ENCODE measurements at places on chromosomes 16 and 17.

DNA sequence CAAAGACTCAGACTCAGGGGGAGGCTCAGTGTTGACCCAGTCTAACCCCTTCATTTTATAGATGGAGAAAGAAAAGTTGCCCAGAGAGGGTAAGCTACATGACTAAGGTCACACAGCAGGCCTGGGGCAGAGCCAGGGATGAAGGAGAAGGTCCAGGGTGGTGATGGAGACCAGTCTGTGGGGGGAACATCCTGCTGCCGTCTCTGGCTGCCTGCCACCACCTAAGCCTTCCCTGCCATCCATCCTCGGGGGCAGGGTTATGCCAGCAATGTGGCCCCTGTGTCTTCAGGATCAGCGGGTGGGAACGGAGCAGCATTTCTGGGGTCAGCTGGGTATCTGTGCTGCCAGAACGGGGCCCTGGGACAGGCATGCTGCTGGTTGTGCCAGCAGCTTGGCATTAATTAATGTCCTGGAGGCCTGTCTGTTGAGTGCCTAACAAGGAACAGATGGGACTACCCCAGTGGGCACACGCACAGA is 5.5 kb downstream of the DOK4 start:
- no peak for DNase-seq

GRCh38 chr16:88063211-88063773 is 112.1 kb downstream of the BANP start:
- DNase-seq: no peak

- no peak for DNase-seq
Measured at GRCh38 chr16:30805056-30805369, 18.0 kb upstream of the ZNF629 start.

- no peak for DNase-seq
Measured at GRCh38 chr16:30041841-30042240, 10.8 kb upstream of the TLCD3B start.

- no peak for DNase-seq
Measured at GRCh38 chr17:11130367-11130766, 110.6 kb upstream of the SHISA6 start.

- DNase-seq: no peak
Measured at GRCh38 chr16:31819948-31820347, 53.7 kb upstream of the ZNF267 start.
